ENCODE measurements at places on chromosomes 5 and 9. TPM values are rescaled to one million over a fixed set of nuclear protein-coding genes. Genes with fewer than 3 reads are reported as not detected.

- DNase-seq = no peak
Observed at GRCh38 chr9:132857616-132858342, 20.3 kb downstream of the AK8 start.

- no peak for DNase-seq
Observed at GRCh38 chr9:12773562-12773961, 1.3 kb upstream of the LURAP1L start.

GRCh38 chr5:101068298-101068697 is 165.2 kb upstream of the ST8SIA4 start:
- no peak for DNase-seq

DNA sequence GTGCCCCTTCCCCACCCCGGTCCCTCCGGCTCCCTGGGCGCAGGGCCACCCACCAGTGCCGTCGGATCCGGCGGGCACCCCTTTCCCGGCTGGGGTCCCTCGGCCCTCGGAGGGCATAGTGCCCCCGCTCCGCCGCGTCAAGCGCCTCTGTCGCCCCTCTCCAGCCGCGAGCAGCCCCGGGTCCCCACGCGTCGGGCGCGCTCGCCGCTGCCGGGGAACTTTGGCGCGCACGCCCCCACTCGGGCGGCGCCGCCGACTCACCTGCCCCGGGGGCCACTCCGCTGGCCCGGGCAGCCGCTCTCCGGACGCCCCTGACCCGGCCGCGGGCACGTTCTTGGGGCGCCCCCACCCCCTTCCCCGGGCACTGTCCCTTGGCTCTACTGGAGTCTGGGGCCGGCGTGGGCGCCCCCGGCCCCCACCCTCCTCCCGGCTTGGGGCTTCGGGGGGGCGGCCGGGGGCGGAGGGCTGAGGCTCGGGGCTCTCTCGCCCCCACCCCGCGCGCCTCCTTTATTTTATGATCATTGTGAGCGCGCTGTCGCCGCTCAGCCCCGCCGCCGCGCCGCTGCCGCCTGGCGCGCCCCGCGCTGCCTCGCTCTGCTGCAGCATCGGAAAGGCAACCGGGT is 1.1 kb upstream of the FAM78A start:
- no peak for DNase-seq

GRCh38 chr5:63141591-63141990 is 563.0 kb downstream of the LRRC70 start:
- no peak for DNase-seq

- DNase-seq = no peak
Observed at GRCh38 chr5:97937846-97938245, 754.8 kb upstream of the RIOK2 start.

DNA sequence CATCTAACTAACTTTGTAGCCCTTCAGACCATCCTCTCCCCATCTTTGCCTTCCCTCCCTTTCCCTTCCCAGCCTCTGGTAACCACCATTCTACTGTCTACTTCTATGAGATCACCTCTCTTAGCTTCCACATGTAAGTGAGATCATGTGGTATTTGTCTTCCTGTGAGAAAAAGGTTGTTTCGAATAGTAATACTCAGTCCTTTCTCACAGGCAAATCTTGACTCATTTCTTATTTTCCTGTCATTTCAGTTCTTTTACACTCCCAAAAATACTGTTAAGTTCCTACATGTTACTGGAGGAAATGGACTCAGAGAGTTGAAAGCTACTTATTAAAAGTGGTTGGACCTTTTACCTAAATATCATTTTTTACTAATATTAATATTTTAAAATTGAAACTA is 82.1 kb downstream of the SLF1 start:
- no peak for DNase-seq

DNA sequence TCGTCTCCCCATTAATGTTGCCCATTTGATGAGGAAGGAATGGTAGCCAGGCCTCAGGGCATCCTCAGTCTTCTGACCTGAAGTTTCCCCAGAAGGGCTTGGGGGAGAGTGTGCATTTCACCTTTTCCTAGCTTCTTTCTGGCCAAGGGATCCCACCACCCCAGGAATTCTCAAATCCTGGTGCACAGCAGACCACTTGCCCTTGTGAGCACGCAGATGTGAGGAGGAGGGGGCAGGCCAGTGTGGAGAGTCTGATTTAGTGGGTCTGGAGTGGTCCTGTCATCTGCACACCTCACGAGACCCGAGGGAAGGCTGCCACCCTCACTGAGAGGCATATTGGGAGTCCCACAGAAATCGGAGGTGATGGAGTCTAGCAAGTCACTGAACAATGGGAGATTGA is 64.3 kb downstream of the CXXC5 start:
- DNase-seq = no peak

DNA sequence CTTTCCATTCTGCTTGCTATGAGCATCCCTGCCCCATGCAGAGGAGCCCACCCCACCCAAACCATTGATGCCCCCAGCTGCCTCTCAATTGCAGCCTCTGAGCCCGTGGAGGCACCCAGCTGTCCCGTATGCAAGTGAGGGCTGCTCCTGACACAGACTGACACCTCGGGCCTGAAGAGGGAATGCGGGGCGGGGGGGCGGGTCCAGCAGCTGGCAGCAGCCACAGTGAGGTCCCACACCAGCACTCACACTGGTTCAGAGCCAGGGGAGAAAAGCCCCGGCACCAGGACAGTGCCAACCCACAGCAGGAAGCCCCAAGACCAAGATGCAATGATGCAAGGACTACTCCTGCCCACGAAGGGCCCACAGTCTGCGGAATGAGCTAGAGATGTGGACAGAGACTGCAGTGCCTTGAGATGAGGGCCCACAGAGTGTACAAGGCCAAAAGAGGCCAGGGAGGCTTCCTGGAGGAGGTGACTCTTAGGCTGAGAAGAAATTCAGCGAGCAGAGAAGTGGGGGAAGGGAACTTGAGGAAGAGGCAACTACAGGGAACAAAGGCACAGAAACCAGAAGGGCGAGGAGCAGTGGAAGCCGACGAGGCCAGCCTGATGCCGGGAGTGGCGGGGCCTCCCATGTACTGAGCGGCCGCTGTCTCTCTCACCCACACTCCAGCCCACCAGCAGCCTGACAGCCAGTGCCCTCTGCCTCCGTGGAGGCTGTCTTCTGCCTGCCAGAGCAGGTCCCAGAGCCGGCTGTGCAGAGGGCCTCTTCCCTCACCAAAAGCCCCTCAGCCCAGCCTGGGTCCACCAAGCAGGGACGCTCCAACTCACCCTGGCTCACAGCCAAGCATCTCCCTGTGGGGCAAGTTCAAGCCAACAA is 9.2 kb downstream of the EEIG1 start:
- DNase-seq = no peak

DNA sequence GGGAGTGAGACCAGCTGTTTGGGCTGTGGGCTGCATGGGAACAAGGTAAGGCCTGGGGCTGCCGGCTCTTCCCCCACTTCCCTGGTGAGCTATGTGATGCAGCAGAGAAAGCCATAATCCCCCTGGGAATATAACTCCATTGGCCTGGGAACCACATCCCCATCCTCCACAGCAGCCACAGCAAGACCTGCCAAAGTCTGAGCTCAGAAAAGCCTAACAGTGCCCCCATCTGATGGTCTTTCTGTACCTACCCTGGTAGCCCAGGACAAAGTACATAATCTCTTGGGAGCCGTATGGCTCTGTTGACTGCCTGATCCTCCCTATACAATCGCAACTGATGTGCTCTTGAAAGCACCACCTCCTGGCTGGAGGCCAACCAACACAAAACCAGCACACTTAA is 432.6 kb downstream of the CDH18 start:
- DNase-seq = no peak

DNA sequence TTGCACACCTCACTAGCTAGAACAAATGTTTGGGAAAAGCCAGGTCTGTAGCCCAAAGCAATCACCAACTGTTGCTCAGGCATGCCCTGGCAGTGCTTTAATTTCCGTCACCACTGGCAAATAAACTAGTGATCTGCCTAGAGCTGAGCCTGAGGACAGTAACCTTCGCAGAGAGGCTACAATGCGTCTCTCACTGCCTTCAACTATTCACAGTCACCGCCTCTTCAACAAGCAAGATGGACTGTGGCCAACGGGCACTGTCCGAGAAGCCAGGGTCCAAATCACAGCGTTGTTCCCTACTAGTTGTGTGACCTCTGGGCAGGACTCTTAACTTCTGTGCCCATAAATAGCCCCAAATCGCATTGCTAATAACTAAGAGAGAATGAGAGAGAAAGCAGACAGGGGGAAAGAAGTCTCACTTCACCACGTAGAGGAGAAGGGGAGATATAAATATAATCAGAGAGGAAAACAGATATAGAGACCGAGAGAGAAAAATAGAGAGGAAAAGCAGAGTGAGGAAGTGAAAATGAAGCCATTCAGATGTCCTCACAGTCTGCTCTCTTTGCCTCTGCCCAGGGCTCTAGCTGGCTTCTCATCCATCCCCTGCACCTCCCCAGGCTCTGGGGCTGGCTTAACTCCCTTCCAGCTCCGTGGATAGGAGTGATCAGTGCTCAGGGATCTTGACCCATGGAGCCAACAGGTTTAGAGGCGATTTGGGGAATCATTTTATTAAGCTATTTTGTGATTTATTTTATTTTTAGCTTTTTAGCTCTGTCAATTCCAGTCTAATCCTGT is 157.9 kb downstream of the ZDHHC21 start:
- no peak for DNase-seq

- no peak for DNase-seq
Observed at GRCh38 chr5:176626876-176627236, 3.5 kb downstream of the SNCB start.

GRCh38 chr9:109232449-109233237 is 65.6 kb upstream of the FRRS1L start:
- no peak for DNase-seq

DNA sequence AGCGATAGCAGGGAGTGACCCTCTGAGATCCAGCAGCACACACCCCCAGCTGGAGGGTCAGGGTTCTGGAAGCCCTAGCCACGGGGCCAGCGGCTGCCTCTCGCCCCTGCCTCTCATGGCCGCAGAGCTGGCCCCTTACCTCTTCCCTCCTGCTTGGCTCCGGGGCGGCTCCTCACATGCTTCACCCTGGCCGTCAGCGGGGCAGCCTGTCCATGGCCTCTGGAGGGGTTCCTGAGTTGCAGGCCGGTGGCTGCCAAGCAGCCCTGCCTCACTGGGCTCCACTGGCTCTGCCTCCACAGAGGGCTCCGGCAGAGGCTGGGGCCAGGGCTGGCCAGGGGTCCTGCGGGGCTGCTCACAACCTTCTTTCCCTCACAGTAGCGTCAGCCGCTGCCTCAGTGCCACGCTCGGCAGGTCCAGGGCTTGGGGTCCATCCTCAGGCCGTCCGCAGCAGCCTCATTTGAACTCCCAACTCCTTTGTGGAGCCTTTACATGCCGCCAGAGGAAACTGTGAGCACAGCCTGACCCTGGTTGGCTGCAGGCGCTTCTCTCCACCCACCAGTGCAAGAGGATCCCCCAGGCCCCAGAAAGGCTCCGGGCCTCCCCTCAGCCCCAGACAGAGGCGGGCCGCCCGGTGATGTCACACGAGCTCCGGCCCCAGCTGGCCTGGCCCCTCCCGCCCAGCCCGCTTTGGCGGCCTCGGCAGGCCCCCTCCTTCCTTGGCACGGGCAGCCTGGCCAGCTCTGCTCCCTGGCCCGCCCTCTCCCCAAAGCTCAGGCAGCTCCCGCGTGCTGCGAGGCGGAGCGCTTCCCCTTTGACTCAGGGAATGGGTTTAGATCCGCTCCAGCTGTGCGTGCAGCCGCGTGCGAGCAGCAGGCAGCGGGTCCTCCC is at the start of gene ANGPTL2:
TSS of gene ANGPTL2 (minus strand) at position 460 of the 888 bp plus-strand sequence. CDS start 13,904 bp downstream, outside the sequence.
- peak; percentile 97 for DNase-seq

GRCh38 chr5:2749514-2750025 is 1.9 kb downstream of the IRX2 start:
- no peak for DNase-seq

- DNase-seq = peak; percentile 3
Observed at GRCh38 chr5:154298065-154298464, 107.5 kb downstream of the GALNT10 start.

DNA sequence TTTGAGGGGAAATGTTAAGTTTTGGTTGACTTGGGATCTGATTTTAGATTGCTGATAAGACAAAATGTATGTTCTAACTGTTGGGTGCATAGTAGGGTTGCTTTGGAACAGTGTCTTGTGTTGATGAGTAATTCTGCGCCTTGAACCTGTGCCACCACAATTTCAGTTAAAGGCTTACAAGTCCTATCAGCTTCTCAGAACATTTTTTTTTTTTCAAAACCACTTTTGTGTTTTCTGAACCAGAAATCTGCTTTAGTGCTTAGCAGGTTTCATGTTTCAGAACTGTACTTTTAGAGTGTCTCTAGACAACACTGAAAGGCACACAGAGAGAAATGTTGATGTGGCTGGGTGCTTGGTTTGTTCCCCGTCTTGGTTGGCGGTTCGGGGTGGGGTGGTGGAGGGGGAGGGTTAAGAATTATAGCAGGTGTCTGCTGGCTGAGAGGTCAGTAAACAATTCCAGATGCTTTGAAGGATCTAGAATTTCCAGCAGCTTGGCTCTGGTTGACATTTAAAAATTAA is 84.6 kb downstream of the ANKRD55 start:
- no peak for DNase-seq

Gene GFI1B
- not detected for total RNA-seq

Gene DNAH5
- total RNA-seq = 0.37 TPM

Gene CCDC192
- not detected for total RNA-seq

Gene ARHGEF37
- 8.9 TPM for total RNA-seq

Gene HCN1
- total RNA-seq = not detected

Gene RNF224
- not detected for total RNA-seq

Gene PCDHB9
- 3.4 TPM for total RNA-seq
